ENCODE measurements at places on chromosomes 1 and 21.

DNA sequence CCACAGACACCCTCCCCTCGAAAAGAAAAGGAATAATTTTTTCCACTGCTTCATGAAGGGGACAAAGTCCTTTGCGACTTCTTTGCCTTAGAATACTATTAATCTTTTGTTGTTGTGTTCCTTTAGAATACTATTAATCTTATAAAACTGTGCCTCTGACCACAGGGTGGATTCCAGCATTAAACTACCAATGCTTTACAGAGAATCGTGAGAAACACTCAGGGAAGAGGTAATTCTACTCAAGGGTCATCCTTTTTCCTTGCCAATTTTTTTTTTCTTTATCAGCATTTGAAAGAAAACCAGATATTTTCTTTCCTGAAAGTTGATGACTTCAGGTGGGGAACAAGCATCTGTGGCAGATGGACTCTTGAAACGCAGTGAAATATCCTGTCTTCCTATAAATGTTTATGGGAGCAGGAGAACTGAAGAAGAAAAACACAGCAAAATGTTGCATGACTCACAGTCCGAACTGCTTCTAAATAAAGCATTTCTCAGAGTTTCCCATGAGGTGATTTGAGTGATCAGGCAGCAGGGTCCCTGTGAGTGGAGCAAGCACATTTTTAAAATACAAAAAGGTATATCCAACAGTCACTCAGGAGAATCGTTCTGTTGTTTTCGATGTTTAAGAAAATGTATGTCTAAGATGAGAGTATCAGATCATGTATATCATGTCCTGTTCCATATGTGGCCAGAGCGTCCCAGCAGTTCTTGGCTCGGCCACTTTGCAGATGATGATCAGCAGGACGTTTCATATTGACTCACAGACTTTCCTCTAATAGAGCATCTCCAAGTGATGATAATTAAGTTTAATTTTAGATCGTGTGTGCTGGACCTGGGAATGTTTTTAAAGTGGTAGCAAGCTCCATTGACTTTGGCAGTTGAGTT, 154.2 kb upstream of the RUNX1 start:
- no peak for DNase-seq

DNA sequence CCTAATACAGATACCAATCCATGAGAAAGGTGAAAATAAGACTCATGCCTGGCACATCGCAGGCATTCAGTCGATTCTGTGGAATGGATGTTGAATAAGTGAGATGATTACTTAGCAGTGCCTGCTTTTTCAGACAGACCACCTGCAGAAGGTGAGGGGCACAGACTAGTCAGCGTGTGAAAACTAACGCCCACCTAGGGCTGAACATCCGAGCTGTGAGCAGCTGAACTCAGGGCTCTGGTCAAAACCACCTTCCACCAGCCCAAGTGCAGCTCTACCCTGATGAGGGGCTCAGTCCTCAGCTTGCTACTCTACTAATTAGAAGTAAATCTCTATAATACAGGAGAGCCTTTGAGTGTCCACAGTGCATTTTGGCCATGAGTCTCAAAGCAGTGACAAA, 32.5 kb downstream of the LMX1A start:
- no peak for DNase-seq

- no peak for DNase-seq
Measured at GRCh38 chr1:48576565-48576964, 104.6 kb upstream of the SPATA6 start.

DNA sequence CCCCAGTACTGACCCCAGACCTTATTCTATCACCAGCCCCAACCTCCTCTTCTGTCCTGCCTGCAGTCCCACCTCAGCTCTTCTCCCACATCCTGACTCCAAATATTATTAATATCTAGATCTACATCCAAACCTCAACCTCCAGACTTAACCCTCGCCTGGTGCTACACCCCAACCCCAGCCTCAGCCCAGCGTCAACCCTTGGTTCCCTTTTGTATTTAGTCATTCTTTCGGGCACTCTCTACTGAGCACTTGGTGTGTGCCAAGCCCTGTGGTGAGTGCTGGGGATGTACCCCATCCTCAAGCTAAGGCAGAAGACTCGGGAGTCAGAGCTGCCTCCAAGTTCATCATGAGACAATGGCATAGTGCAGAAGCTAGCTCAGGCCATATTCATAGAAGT, 1.1 kb downstream of the SHISAL2A start:
- DNase-seq = no peak

DNA sequence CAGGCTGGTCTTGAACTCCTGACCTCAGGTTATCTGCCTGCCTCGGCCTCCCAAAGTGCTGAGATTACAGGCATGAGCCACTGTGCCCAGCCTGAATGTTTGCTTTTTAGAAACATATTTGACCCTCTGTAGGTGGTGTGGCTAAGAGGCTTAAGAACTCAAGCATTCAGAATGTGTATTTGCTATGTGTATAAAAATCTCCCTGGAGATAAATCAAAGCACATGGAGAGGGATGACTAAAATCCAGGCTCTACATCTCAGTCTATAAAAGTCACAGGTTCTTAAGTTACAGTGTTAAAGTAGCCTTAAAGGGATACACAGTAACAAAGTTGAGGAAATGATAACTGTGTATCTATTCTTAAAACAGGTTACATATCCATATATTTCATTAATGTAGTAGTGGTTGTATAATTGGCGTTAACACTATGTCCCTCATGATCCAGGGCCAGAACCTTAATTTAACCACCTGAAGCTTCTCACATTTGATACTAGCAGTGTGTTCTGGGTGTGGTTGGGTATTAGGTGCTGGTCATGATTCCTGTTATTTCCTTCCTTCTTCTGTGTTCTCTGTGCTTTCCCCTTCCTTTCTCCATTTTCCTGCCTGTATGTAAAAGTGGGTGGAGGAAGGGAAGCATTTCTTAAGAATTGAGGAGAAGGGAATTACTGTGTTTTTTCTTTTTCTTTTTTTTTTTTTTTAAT, 16.2 kb downstream of the GIPC2 start:
- no peak for DNase-seq

DNA sequence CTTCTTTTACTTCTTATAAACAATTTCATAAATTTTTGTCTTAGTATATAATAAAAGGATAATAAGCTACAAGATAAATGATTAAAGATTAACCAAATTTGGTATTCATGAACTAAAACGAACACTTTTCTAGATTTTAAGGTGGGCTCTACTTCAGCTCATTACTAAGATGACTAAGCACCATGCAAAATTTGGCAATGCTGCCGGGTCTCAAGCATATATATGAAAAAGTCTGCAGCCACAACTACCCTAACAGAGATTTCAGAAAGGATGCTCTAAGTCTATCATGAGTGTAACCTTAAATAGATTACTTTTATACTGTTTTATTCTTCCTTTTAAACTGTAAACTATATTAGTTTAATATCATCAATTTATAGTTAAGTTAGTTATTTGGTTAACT, 47.8 kb downstream of the BRWD1 start:
- DNase-seq = no peak

DNA sequence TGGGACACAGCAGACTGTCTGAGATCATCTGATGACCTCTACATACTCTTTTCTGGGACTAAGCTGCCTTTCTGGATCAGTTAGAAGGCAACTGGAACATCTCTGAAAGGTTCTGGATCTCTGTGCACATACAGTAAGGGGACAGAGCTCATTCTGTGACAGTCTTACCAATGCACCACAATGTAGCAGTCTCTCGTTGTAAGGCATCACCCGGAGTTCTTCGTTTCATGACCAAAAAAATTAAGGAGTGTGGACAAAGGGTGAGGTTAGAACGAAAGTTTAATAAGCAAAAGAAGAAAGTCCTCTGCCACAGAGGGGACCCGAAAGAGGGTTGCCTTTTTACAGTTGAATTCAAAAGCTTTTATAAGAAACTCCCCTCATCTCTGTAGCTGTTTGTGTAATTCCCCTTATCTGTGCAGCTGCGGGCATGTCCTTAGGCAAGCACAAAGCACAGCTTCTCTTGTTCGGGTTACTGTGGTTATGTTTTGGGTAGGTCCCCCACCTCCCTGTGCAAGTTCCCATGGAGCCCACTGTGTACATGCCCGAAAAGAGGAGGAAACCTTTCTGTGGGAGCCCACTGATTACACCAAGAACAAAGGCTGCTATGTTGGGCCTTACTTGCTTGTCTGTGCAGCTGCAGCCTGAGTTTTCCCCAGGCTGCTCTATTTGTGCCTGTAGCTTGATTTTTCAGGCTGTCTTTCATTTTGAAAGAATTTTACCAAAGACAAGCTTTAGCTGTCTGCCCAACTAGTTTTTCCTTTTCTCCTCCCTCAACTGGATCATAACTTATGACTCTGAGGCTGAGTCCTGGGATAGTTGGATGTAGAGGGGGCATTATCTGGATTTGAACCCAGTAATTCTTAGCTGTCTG, 53.1 kb upstream of the CACNA1E start:
- no peak for DNase-seq

GRCh38 chr1:21435646-21436487, 4.1 kb upstream of the NBPF3 start:
- DNase-seq = no peak

DNA sequence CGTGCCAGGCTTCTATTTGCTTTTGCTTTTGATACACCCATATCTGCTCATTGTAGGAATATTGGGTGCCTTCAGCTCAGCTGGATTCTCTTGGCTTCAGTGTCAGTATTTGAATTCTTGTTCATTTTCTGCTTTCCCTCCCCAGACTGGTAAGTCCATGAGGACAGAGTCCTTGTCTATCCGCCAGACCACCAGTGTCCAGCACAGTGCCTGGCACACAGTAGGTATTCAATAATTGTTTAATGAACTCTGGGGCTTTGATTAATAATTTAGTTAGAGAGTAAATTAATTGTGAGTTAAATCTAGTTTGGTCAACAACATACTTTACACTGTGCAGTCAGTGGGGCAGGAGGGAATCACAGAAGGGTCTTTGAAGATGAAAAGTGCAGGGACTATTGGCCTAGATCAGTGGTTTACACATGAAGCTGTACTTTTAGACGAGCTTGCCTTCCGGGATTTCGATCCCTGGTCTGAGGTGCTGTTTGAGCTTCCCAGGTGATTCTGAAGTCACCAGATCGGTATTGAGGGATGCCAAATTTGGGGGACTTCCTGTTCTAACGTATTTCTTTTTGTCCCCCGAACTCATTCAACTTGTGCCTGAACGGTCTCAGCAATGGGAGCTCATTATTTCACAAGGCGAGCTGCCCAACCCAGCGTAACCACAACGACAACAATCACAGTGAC, 119.1 kb upstream of the JUN start:
- DNase-seq = no peak

DNA sequence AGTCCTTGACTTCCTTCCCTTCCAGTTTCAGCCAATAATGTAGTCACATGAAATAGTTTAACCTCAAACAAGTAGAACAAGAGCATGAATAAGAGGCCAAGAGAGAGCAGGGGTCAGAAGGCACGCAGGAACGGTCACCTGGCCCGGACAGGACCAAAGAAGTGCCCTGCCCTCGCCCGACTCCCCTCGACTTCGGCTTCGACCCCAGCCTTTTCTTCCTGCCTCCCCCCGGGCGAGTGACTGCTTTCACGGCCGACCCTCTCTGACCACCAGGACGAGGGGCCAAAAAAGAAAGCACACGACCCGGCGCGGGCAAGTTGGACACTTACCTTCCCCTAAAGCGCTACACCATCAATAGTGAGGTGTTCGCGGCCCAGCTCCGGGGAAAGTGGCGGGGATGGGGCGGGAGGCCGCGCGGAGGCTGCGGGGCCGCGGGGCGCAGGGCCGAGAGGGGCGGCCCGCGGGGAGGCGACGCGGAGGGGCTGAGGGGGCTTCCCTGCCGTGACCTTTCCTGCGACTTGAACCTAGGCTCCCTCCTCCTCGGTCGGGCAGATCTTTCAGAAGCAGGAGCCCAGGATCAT, 519 bp downstream of the RERE start:
- no peak for DNase-seq

DNA sequence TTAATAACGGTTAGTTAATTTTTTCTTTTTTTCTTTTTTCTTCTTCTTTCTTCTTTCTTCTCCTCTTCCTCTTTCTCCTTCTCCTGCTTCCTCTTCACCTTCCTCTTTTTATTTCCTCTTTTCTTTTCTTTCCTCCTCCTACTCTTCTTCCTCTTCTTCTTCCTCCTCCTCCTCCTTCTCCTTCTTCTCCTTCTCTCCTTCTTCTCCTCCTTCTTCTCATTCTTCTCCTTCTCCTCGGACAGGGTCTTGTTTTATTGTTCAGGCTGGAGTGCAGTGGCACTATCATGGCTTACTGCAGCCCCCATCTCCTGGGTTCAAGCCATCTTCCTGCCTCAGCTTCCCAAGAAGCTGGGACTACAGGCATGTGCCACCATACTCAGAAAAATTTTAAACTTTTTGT, 13.4 kb upstream of the ACBD3 start:
- DNase-seq = no peak

DNA sequence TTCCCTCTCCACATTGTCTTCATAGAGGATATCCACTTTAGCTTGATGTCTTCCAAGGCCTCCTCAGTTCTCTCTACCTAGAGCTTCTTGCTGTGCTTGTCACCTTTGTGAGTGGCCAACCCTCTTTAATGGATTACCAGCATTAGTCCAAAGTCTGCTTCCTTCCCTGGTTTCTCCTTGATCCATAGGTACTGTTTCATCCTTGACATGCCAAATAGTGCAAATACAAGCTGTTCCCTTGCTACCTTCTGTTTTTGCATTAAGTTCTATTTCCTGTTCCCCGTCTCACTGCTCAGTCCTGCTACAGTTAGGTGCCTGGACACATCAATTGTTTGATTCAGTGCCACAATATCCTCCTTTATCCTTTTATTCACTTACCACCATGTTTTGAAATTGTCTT, 19.2 kb downstream of the MAST2 start:
- no peak for DNase-seq

DNA sequence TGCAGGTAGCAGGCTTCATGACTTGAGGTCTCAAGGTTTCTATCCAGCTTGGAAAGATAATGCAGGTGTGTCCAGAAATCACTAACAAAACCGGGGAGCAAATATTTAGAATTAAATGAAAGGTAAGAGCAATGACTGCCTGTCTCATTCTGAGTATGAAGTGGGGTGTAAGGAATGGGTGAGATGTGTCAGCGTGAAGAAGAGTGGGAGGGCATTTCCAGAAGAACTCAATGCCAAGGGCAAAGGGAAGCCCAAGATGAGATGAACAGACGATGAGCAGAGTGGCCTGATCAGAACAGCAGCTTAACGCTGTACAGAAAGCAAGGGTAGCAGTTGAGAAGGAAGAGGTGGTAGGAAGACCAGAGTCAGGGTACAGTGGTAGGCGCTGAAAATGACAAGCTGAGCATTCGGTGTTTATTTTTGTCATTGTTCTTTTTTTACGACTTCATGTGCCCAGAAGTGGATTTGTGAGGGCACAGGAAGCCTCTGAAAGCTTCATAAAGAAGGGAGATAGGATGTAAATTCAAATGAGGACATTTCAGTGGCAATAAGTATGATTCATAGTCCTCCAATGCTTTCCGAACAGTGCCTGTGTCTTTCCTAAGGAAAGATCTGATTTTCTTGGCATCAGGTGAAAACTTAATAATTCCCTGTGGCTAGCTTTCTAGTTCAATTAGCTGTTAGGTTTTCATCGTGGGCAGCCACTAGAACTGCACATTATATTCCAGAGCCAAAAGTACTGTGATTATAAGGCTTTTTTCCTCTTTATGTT, 190.5 kb downstream of the APP start:
- DNase-seq = no peak

GRCh38 chr1:219325368-219325742, 151.7 kb downstream of the LYPLAL1 start:
- DNase-seq = no peak

GRCh38 chr1:57470036-57470435, 46.2 kb upstream of the DAB1 start:
- DNase-seq = no peak

Measured in GM19239 (cell line).